Stimulated activated CD8-positive, alpha-beta memory T cell treated with anti-CD3 and anti-CD28 coated beads, Interleukin-12 subunit alpha, Interleukin-12 subunit beta, amount 100 ng/mL, for 1 hour (primary cell): ENCODE measurements at places on chromosomes 1 and 21.
A peak's percentile ranks its signal among the peaks of the same experiment; 100 is the strongest.

- DNase-seq, result no peak
Measured at GRCh38 chr1:226474041-226474440, 66.1 kb upstream of the PARP1 start.

GRCh38 chr1:32933742-32934322 is 30.8 kb downstream of the RNF19B start:
- no peak for DNase-seq

DNA sequence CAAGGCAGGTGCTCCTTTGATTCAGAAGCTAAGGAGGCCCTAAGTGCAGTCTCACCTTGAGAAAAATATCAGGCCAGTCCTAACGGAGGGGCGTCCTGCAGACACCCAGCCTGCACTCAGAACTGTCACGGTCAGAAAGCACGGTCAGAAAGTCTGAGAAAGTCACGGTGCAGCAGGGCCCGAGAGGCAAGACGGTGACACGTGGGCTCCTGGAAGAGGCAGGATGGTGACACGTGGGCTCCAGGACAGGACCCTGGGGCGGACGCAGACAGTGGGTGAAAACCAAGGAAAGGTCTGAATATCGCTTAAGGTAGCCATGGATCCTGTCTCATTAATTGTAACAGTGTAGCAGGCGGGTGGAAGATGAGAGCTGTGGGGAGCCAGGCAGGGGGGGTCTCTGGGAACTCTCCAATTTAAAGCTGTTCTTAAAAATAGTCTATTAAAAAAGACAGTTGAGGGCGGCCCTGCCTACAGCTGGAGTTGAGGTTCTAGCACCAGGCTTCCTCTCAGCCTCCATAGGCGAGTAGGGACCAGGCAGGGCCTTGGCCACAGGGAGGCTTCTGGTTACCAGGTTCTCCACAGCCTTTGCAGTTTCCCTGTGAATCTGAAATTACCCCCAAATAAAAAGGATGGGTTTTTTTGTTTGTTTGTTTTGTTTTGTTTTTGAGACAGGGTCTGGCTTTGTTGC is 65.2 kb downstream of the FAAP20 start:
- DNase-seq, result no peak

DNA sequence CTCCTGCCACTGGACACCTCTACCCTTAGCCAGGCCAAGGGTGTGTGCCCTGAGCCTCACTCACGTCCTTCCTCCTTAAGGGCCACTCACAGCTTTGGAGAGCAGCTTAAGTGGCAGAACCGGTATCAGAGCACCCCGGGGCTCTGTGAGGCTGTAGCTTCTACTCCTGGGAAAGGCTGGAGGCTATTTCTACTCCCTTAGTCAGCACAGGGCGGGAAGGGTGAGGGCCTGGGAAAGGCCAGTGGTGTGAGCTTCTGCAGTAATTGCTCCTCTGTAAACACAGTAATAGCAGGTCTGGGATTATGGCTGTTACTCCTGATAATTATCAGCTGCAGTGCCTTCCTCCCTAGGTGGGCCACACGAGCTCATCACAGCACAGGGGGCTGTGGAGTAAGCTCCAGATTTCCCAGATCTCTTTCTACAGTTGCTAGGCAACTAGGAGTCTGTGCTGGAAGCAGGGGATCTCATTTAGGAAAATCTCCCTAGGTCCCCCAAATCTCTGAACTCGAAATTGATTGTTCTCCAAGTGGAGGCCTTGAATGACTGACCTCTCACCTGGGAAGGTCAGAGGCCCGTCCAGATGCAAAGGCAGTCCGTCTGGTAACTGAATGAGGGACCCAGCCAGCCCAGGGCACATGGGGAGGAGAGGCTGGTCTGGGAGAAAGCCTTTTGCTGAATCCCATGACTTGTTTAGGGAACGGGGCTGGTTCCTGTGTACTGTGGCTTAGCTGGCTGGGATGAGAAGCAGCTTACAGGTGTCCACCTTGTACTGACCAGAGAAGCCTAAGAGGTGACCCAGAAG is 29.3 kb downstream of the IER5 start:
- DNase-seq, result no peak

DNA sequence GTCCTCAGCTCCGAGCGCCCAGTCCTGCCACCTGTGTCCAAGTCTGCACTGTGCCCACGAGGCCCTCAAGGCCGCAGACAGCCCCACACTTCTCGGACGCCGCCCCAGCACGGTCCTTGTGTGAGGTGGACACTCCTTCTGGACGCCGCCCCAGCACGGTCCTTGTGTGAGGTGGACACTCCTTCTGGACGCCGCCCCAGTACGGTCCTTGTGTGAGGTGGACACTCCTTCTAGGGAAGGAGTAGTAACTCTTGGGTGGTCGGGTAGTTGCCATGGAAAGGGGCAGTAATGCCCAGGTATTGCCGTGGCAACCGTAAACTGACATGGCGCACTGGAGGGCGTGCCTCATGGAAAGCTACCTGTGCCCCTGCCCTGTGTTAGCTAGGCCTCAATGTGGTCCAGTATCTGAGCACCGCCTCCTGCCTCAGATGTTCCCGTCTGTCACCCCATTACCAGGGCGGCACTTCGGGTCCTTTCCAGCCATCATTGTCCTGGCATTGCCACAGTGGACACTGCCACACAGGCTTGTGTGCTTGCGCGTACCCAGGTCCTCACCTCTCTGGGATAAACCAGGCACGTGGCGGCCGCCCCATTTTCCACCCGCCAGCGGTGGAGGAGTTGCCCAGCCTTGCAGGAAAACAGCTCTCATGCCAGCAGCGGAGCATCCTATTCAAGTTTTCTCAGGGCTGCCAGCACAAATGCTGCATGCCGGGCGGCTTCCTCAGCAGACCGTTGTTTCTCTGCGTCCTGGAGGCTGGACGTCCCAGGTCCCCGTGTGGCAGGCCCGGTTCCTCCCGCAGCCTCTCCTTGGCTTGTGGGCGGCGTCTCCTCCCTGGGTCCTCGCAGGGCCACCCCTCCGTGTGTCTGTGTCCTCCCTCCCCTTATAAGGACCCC is 40.8 kb upstream of the POFUT2 start:
- DNase-seq, result no peak

- DNase-seq, result no peak
Measured at GRCh38 chr1:38625939-38626338, 233.6 kb downstream of the RRAGC start.

DNA sequence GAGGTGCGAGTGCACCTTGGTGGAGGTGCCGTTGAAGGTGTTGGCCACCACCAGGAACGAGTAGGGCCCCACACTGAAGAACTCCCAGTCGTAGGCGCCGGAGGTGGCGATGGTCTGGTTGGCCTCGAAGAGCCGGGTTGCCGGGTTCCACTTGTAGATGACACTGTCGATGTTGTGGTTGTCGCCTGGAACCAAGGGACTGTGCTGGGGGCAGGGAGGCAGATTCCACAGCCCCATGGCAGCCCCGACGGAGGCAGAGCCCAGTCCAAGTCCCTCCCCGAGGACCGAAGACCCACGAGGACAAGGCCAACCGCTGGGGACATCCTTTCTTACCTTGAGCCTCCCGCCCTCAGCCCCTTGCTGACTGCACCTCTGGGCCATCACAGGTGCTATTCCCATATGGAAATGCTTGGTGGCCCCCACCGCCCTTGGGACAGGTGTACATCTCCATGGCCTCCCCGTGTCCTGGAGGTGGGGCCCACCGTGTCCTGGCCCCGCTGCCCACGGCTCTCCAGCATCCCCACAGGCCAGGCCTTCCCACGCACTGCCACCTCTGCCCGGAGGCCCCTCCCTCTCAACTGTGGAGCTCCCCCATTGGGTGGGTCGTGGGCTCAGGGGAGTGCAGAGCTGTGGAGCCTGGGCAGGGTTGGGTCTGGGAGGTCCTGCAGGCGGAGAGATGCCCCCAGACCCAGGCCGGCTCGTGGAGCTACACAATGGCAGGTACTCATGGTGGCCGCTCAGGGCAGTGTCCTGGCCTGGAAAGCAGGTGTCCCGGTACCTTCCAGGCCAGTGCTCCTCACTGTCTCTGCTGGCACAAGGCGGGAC is 17.9 kb downstream of the KRTAP10-1 start:
- DNase-seq, result no peak

DNA sequence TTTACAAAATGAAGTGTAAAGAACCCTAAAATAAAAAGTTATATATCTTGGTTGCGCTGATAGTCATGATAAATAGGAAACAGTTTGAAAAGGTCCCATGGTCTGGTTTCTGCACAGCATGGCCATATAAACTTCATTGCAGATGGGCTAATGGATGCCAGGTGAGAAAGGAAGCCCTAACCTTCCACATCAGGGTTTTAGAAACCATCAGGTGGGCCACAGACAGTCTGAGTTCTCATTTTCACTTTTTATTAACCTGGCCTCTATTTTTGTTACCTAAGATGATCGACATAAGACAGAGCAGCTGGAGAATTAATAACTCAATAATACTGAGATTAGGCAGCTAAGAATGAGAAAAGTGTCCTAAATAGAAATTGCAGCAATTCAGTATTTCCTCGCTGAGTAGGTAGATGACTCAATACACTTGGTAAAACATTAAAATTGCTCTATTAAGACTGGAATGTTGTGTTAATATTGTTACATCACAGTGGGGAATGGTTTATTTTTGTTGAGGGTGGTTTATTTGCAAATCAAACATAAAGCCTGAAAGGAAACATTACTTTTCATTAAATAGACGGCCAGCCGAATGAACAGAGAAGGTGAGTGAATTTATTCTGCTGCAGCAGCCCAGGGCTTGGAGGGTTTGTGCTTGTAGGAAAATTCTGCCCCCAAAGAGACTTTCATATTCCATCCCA is 21.1 kb downstream of the C1orf21 start:
- no peak for DNase-seq

- no peak for DNase-seq
Measured at GRCh38 chr1:186202271-186202764, 172.7 kb downstream of the TPR start.

DNA sequence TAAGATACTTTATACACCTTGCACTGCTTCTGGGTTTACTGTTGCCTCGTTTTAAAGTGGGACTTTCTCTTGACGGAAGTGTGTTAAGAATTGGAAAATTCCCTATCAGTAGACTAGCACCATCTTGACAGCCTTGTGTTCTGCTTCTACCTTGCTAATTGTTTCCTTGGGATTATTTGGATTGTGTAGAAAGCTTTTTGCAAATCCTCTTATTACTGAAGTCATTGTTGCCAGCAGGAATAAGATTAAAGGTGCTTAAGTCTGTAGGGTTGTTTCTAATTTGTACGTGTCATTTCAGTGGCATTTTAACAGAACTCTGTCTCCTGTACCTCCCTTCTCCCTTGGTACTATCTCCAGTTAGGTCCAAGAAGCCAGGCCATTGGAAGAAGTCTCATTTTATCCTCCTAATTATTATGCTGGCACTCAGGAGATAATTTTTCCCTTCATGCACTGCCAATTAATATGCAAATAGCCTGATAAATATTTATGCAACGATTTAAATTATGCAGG is 107.7 kb downstream of the POU2F1 start:
- no peak for DNase-seq

DNA sequence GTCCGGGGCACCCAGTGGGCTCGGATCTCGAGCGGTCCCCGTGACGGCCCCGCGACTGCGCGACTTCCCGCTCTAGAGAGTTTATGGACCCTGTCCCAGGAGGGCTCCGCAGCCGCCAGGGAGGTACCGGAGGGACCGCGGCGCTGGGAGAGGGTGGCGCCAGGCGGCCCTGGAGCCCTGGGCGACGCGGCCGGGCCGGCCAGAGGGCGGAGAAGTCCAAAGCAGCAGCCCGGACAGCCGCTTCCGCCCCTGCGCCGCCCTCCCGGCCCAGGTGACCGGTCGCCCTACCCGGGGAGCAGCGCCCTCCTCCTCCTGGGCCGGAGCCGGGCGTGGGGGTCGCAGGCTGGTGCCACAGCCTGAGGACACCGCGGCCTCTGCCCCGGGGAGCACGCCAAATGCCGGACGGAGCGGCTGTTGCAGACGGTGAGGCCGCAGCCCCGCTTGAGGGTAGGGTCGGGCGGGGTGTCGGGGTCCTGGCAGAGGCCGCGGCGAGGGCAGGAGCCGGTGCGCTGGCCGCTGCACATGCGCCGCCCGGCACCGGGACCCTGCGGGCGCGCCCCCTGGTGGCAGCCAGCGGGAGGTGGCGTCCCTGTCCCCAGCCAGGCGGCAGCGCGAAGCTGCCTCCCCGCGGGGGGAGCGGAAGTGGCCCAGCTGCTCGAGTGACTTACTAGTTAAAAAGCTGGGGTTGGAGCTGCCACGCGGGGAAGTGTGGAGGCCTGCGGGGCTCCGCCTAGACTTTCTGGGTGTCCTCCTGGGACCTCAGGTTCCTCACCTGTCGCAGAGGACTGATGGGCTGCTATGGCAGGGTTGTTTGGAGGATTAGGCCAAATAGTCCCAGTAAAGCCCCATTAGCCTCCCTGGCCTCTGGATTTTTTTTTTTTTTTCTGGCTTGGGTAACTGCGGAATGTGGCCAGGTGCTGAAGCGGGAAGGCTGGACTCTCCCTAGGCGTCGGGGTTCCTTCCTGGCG is 20.9 kb upstream of the ZNF678 start:
- DNase-seq, result peak; percentile 78

GRCh38 chr1:178051071-178051470 is 42.8 kb upstream of the RASAL2 start:
- DNase-seq, result no peak

DNA sequence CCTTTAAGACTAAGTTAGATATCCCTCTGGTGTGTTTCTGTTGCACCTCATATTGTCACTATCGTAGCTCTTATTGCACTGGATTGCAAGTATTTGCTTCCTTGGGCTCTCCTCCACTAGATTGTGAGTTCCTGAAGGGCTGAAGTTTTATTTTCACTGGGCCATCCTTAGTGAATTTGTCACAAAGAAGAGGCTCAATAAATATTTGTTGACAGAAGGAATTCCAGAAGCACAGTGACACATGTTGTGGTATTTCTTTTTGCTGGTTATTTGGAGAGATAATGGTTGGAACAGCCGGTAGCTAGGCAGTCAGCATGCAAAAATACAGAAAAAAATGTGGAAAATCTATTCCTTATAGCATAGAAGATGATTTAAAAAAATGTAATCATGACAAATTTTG is 129.9 kb upstream of the ZRANB2 start:
- DNase-seq, result no peak

GRCh38 chr1:221335161-221336101 is 406.5 kb downstream of the DUSP10 start:
- DNase-seq, result no peak

GRCh38 chr1:101051688-101052638 is 26.4 kb upstream of the DPH5 start:
- no peak for DNase-seq

DNA sequence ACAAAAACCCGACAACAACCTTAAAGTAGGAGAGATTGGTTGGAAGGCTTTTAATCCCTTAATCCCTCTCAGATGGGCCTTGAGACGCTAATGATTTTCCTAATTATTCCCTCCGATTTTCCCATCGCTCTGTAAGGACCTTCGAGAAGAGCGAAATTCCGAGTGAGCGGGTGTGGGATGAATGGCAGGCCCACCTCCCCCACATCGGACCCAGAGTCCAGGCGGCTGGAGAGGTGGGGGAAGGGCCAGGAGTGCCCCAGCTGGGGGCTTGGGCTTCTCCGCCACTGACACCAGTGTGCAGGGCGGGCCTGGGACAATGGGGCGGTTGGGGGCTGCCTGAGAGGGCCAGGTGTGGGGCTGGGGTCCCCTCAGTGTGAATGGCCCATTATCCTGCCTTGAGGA is 23.4 kb downstream of the RHBG start:
- no peak for DNase-seq

GRCh38 chr21:36175771-36176565 is 19.3 kb downstream of the DOP1B start:
- no peak for DNase-seq
